Psoas muscle (tissue), 8 donors: ENCODE measurements at places on chromosomes 13 and 19. TPM values are rescaled to one million over a fixed set of nuclear protein-coding genes. Genes with fewer than 3 reads are reported as not detected.

Gene LHFPL6
- polyA plus RNA-seq, result 17.0 TPM

Gene TBXA2R
- 1.2 TPM for polyA plus RNA-seq

Gene CLDND2
- 0.30 TPM for polyA plus RNA-seq

Gene MAP4K1
- polyA plus RNA-seq, result 0.36 TPM

Gene CD22
- polyA plus RNA-seq, result 0.14 TPM

GRCh38 chr13:36282821-36283432 is 14.7 kb downstream of the CCDC169 start:
- H3K4me3 ChIP-seq, result no peak overlapping the region
- no peaks in the 10 kb centered on the region for H3K36me3 ChIP-seq
- H3K27ac ChIP-seq, result no peak overlapping the region
- no peaks in the 10 kb centered on the region for H3K4me1 ChIP-seq

DNA sequence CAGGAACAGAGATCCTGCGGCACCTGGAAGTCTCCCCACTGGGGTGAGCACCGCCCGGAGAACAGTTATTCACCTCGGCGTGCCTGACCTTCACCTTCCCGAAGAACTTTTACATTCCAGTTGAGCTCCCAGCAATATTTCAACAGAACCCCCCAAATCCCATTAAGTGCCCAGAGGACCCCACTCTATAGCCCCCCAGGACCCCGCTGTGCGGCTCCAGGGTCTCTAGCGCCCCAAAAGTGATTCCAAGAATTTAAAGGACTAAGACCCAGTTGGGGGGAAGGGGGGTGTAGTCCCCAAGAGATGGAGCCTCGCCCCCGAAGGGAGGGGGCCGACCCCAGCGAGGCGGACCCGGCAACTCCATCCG is 480 bp downstream of the GPR108 start:
- peak overlapping the region; percentile 79 for H3K4me3 ChIP-seq
- no peak for DNase-seq
- peak overlapping the region; percentile 83 for H3K27ac ChIP-seq
- peaks cover 26% of the 10 kb centered on the region for H3K4me1 ChIP-seq
- H3K27me3 ChIP-seq, result no peaks in the 10 kb centered on the region

GRCh38 chr13:49240017-49240416 is 7.7 kb upstream of the CDADC1 start:
- H3K4me1 ChIP-seq, result no peaks in the 10 kb centered on the region
- no peak for DNase-seq
- no peak overlapping the region for H3K27ac ChIP-seq
- no peaks in the 10 kb centered on the region for H3K27me3 ChIP-seq

DNA sequence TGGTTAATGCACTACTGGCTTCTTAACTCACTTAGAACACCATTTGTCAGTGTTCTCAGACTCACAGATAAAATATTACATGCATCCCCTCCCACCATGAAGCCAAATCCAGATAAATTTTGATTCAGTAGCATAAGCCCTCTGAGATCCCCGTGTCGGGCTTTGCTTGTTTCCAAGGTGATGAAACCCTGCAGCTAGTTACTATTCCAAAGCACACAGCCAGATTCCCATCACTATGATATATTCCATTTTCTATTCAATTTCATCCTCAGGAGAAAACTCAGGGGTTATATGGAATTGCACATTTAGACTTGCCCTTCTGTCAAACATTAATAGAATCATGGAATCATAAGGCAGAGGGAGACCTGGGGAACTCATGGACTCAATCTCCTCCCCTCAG is 9.4 kb upstream of the FAM124A start:
- no peaks in the 10 kb centered on the region for H3K4me1 ChIP-seq
- no peaks in the 10 kb centered on the region for H3K36me3 ChIP-seq
- no peak overlapping the region for H3K27ac ChIP-seq
- no peak overlapping the region for H3K4me3 ChIP-seq

GRCh38 chr19:13097463-13098258 is 5.0 kb downstream of the LYL1 start:
- peak overlapping the region; percentile 45 for H3K4me3 ChIP-seq
- H3K36me3 ChIP-seq, result no peaks in the 10 kb centered on the region
- peaks cover 15% of the 10 kb centered on the region for H3K4me1 ChIP-seq
- H3K27ac ChIP-seq, result peak overlapping the region; percentile 36

DNA sequence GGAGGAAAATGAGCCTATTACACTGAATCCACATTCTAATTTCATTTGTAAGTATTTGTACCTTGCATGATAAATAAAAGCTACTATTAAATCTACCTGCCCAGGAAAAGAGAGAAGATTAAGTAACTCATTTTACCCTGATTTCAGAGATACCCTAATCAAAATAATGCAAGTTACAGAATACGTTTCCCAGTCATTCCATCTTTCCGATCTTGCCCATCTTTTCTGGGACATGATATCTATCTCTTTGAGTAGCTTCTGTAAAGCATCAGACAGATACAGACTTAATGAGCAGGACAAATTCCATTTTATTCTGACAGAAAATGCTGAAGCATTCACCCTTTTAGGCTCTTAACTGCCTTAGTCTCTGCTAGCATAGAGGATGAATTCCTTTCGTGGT is 56.6 kb downstream of the SPRY2 start:
- no peaks in the 10 kb centered on the region for H3K27me3 ChIP-seq
- H3K27ac ChIP-seq, result no peak overlapping the region
- no peak overlapping the region for H3K4me3 ChIP-seq
- no peak for DNase-seq
- no peaks in the 10 kb centered on the region for H3K4me1 ChIP-seq
- no peaks in the 10 kb centered on the region for H3K36me3 ChIP-seq

GRCh38 chr13:42561752-42562467 is 12.0 kb upstream of the TNFSF11 start:
- no peak for DNase-seq
- H3K27ac ChIP-seq, result no peak overlapping the region
- no peaks in the 10 kb centered on the region for H3K27me3 ChIP-seq
- no peak overlapping the region for H3K4me3 ChIP-seq
- no peaks in the 10 kb centered on the region for H3K4me1 ChIP-seq

GRCh38 chr19:27774337-27774736 is 1438.6 kb downstream of the UQCRFS1 start:
- no peaks in the 10 kb centered on the region for H3K27me3 ChIP-seq
- DNase-seq, result no peak
- no peaks in the 10 kb centered on the region for H3K4me1 ChIP-seq
- no peak overlapping the region for H3K4me3 ChIP-seq
- no peaks in the 10 kb centered on the region for H3K36me3 ChIP-seq
- no peak overlapping the region for H3K27ac ChIP-seq

DNA sequence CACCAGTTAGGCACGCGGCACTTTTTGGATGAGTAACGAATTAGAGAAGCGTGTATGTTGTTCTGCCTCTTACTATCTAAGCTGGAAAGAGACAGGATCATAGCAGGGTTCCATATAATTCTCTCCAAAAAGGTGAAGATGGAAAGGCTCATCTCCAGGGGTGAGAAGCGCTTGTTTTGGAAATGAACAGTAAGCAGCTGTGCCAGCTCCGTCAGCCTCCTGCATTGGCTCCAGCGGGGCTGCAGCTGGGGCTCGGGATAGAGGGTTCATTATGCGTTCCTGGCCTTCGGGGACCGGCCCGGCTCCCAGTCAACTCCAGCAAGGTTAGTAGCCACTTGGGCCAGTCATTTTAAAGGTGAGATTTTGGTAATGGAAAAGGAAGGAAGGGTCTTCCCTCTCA is 155.5 kb downstream of the COL4A1 start:
- no peak overlapping the region for H3K27ac ChIP-seq
- no peaks in the 10 kb centered on the region for H3K27me3 ChIP-seq
- no peak overlapping the region for H3K4me3 ChIP-seq
- DNase-seq, result no peak
- peaks cover 45% of the 10 kb centered on the region for H3K36me3 ChIP-seq

DNA sequence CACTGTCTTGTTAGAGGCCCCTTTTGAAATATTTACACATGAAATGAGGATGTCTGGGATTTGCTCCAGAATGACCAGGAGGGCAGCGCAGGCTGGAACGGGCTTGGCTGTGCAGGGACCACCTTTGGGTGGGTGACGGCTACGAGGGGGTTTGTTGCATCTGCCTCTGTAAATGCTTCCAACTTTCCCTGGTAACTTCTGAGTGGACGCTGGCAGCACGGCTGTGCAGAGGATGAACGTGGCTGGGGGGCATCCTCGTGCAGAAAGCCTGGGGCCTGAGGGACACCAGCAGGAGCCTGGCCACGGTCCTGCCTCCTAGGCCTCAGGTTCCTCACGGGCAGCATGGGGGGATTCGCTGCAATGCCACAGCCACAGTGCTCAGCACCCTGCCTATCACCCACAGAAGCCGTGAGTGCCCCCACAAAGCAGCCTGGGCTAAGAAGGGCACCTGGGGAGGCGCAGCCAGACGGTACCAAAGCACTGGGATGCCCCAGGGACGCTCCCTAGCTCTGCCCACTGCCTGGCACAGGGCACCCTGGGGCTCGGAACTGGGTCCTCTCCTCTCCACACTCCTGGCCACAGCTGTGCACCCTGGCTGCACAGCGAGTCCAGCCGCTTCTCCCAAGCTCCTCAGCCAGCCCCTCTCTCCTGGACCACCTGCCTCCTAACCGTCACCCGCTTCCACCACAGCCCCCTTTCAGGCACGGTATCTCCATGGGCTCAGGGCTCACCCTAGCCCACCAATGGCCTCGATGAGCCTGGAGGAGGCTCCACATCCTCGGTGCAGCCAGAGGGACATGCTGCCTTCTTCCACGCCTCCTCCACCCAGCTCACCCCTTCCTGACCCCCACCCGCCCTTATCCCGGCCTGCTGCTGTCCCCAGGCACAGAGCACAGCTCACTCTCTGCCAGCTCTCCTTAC is 44.5 kb downstream of the MLLT1 start:
- H3K27ac ChIP-seq, result no peak overlapping the region
- no peak overlapping the region for H3K4me3 ChIP-seq
- no peak for DNase-seq
- no peaks in the 10 kb centered on the region for H3K27me3 ChIP-seq

- no peaks in the 10 kb centered on the region for H3K27me3 ChIP-seq
- DNase-seq, result no peak
- no peaks in the 10 kb centered on the region for H3K4me1 ChIP-seq
- H3K4me3 ChIP-seq, result no peak overlapping the region
- H3K27ac ChIP-seq, result no peak overlapping the region
Observed at GRCh38 chr19:52742516-52742915, 7.7 kb upstream of the ZNF611 start.

DNA sequence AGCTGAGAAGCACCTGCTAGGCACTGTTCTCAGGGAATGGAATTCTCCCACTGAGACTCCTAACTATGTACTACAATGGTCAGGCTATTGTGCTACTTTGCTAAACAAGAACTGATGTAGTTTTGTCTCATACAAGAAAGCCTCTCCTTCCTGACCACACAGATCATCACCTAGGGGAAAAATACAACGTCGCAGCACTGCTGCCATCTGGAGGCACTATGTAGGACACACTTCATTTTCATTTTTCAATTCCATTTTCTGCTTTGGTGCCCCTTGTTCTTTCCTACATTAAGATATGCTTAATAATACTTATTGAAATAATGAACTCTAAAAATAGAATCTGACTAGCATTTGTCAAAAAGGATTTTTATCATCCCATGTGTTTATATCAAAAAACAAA is 21.1 kb downstream of the PROSER1 start:
- peaks cover 83% of the 10 kb centered on the region for H3K36me3 ChIP-seq
- H3K27me3 ChIP-seq, result no peaks in the 10 kb centered on the region
- H3K4me1 ChIP-seq, result peaks cover 14% of the 10 kb centered on the region
- no peak for DNase-seq
- peak overlapping the region; percentile 75 for H3K27ac ChIP-seq

- H3K27me3 ChIP-seq, result no peaks in the 10 kb centered on the region
- H3K4me1 ChIP-seq, result peaks cover 64% of the 10 kb centered on the region
- DNase-seq, result peak; percentile 89
- peak overlapping the region; percentile 97 for H3K4me3 ChIP-seq
- H3K27ac ChIP-seq, result peak overlapping the region; percentile 94
Observed at GRCh38 chr19:575527-576506, 3.4 kb downstream of the BSG start.

- H3K27ac ChIP-seq, result no peak overlapping the region
- H3K4me3 ChIP-seq, result no peak overlapping the region
- no peak for DNase-seq
- no peaks in the 10 kb centered on the region for H3K36me3 ChIP-seq
Observed at GRCh38 chr13:78201411-78201810, 282.8 kb upstream of the EDNRB start.
